ENCODE measurements at places on chromosomes 11 and 22.
A peak's percentile ranks its signal among the peaks of the same experiment; 100 is the strongest.

- no peak for DNase-seq
Observed at GRCh38 chr11:112785149-112785548, 176.1 kb upstream of the NCAM1 start.

DNA sequence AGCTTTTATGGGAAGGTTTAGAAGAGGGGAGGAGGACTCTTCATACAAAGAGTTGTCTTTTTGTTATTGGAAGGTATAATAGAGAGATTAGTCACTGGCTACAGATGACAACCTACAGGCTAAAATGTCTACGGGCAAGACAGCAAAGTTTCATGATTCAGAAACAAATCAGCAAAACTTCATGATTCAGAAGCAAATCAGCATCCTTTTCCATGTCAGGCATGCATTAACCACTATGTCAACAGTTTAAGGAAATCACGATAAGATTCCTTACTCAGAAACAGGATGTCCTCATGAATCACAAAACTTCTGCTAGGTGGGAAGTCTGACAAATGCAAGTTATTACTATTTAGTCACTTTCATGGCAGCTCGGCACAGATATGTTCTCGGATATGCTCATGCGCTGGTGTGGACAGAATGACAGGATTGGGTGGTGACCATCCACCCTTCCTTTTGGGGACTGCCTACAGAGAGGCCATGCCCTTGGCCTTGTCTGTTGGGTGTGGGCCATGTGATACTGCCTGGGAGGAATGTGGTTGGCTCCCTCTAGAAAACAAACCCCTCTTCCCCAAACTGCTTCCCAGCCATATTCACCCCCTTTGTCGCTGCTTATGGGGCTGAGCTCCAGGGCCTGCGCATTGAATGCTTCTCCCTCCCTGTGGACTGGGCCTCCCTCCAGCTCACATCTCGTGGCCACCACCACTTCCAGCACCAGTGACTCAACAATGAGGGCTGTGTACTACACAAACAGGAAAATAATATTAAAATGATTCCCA is 10.1 kb downstream of the C11orf91 start:
- DNase-seq, result no peak

DNA sequence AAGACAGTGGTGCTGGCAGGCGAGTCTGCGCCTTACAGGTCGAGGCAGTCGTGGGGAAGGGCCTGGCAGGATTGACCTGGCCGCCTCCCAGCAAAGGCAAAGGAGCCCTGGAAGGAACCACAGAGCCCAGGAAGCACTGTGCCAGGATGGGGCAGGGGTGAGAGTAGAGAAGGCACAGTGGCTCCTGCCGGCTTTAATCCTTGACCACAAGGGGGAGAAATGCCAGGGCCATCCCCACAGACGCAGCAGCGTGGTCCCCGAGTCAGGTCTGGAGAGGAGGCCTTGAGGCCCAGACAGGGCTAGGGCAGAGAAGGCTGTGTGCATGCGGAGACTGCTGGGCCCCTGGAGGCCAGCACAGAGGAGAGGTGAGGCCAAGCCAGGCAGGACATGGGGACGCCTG is 9.9 kb upstream of the NDUFS8 start:
- peak; percentile 81 for DNase-seq

DNA sequence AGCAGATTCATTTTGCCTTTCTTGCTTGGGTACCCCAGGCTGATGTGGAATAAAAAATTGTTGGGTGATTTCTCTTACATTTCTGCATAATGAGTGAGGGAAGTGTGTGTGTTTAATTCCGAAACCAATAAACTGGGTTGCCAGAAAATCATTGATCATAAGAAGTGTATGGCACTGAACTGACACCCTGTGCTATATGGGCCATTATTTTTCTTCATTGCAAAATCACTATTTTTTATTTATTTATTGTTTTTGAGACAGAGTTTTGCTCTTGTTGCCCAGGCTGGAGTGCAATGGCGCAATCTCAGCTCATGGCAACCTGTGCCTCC is 14.6 kb upstream of the HIKESHI start:
- DNase-seq, result no peak

- DNase-seq, result peak; percentile 78
Observed at GRCh38 chr22:38872831-38873248, 824 bp upstream of the CBX6 start.

GRCh38 chr22:48896766-48897644 is 930.7 kb downstream of the BRD1 start:
- DNase-seq, result no peak

GRCh38 chr11:35663408-35663702 is 780 bp downstream of the TRIM44 start:
- no peak for DNase-seq

GRCh38 chr11:60056349-60056969 is at the start of gene MS4A3:
MS4A3 (plus strand) TSS chr11:60056665; CDS start chr11:60061161, 4,496 bp downstream.
- DNase-seq, result no peak

DNA sequence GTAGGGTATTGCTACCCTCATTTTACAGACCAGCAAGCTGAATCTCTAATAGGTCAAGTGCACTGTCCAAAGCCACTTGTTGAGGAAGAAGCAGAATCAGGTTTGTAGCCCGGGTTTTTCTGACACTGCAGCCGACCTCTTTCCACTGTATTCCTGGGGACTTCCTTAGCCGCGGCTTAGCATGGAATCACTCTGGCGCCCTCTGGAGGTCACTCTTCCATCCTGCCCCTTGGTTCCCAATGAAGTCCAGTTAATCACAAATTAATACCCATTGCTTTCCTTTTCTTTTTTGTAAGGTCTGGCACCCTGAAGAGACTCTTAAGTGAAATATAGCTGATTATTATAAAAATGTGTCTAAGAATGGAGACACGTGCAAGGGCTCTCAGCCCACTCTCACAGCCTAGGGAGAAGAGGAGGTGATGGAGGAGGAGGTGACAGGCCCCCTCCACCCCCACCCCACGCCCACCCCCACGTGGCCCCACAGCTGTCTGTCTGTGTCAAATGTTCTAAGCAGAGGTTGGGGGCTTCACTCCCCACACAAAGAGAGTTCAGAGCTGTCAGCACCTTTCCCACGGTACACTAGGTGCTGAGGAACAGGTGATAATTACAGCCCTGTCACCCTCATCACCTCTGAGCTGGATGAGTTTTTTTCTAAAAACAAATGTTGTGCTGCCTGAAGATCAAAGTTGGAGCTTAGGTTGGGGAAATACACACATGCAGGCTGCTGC is 57.7 kb upstream of the DRD2 start:
- DNase-seq, result peak; percentile 81

GRCh38 chr11:129249351-129249750 is 57.2 kb upstream of the ARHGAP32 start:
- DNase-seq, result no peak

DNA sequence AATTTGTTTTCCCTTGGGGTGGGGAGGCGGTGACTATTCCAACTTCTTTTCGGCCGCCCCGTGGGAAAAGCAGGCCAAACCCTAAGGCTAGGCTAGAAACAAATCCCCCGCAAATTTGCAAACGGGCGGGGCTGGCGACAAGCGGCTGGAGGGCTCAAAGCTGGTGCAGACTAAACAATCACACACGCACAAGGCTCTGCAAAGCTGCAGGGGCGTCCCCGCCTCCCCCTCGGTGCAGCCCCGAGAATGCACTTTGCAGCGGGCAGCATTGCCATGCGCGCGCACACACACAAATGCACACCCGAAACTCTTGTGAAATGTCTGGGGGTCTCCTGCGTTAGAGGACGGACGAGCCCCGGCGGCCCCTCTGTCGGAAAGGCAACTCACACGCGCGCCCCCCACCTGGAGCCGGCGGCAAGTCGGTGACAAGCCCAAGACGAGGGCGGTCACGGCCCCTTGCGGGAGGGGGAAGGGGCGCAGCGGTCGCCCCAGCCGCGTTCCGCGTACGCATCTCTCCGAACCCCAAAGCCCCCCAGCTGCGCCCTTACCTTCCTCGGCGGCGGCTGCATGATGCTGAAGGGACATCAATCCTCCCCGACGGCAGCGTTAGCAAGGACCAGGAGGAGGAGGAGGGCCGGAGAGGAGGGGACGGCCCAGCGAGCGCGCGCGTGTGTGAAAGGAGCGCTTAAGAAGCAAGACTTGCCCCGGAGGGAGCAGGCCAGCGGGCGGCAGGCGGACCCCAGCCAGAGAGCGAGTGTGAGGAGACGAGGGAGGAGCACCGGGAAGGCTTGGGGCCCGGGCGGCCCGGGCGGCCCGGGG is 600 bp downstream of the FCHSD2 start:
- DNase-seq, result peak; percentile 63

DNA sequence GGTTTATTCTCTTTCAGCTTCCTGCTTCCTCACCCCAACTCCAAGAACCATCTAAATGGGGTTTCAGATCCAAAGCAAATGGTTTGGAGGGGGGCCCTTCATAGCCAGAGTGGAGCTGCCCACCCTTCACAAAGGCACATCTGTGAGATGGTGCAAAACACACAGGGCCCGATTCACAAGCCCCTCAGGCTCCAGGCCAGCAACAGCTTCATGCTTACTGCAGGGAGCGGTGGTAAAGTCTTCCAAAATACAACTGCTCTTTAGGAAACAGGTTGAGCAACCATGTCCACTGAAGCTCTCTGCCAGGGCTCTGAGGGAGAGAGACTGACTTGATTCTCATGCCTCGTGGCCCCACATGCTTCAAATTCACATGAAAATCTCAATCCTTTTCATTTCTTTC is 213.0 kb upstream of the NARS2 start:
- DNase-seq, result no peak

DNA sequence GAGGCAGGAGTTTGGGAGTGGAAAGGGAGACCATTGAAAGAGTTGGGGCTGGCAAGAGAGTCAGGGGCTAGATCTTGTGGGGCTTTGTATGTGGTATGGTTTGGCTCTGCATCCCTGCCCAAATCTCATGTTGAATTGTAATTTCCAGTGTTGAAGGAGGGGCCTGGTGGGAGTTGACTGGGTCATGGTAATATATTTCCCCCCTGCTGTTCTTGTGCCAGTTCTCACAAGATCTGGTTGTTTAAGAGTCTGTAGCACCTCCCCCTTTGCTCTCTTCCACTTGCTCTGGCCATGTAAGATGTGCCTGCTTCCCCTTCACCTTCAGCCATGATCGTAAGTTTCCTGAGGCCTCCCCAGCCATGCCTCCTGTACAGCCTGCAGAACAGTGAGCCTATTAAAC is 10.1 kb upstream of the RAB3IL1 start:
- no peak for DNase-seq

DNA sequence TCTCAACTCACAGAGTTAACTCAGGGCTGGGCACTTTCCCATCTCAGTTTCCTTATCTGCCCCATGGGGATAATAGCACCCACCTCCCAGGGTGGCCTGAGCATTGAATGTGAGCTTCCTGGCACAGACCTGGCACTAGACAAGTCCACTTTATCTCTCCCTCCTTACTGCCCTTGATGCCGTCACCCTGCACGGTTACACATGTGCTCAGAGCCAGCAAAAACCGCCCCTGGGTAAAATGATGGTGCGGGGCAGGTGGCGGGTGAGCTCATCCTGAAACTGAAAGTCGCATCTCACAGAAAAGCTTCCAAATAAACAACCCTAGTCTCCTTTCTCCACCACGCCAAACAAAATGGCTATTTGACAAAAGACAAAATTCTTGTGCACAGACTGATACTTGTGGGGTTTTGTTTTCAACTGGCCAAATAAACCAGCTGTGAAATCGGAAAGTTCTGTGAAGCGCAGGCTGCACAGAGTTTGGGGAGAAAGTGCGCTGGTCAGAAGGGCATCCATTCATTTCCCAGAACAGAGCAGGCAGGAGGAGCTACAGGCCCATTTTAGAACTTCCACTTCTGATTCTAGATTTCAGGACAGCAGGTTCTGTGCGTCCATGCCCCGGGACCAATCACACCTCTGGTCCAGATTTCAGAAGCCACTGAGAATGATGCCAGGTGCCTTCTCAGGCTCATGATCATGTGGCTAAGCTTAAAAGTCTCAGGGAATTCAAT is 138.1 kb downstream of the SHANK2 start:
- no peak for DNase-seq

DNA sequence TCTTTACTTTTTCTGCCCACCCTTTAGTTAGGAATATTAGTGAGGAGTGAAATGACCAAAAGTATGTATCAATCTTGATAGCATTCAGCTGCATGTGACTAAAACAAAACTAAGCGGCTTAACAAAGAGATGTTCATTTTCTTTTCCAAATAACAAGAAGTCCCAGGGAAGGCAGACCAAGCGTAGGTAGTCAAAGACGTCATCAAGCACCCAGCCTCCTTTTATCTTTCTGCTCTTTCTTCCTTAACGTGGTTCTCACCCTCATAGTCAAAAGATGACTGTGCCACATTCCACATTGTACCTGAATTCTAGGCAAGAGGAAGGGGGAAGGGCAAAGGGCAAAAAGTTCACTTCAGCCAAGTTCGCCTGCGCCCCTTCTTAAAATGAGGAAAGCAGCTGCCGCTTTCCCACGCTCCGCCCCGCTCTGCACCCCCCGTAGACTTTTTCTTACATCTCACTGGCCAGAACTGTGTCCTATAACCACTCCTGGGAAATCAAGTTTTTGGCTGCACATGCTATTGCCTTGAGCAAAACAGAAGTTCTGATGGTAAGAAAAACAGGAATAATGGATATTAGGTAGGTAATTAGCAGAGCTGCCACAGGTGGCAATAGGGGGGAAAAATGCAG is 14.6 kb upstream of the PGM2L1 start:
- DNase-seq, result no peak

DNA sequence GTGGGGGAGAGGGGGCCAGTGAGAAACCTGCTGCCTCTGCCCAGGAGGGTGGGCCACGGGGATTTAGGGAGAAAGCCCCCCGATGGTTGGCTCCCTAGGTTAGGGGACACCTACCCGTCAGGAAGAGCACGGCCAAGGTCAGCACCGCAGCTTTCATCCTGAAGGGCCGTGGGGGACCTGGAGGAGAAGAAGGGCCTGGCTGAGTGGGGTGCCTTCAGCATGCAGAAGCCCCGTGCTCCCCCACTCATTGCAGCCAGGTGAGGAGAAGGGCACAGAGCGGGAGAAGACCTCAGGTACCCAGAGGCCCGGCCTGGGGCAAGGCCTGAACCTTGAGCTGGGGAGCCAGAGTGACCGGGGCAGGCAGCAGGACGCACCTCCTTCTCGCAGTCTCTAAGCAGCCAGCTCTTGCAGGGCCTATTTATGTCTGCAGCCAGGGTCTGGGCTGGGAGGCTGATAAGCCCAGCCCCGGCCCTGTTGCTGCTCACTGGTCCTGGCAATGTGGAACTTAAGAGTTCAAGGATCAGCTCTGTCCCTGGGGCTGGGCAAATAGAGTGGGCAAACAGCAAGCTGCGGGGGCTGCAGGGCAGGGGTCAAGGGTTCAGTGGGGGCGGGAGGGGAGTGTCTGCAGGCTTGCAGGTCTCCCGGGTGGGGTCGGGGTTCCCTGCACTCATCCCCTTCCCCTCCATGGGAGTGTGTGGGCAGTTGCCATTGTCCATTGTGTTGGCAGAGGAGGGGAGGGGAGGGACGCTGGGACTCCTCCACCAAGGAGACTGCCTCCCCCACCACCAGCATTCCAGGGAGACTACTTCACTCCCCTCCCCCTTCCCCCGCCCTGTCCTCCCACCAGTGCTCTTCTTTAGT is at the start of gene APOA1:
APOA1 (minus strand) TSS at position 392 of the 861 bp plus-strand sequence; CDS start at position 157, 235 bp downstream.
- DNase-seq, result peak; percentile 66

GRCh38 chr11:68503792-68504191 is 43.2 kb downstream of the PPP6R3 start:
- DNase-seq, result no peak

DNA sequence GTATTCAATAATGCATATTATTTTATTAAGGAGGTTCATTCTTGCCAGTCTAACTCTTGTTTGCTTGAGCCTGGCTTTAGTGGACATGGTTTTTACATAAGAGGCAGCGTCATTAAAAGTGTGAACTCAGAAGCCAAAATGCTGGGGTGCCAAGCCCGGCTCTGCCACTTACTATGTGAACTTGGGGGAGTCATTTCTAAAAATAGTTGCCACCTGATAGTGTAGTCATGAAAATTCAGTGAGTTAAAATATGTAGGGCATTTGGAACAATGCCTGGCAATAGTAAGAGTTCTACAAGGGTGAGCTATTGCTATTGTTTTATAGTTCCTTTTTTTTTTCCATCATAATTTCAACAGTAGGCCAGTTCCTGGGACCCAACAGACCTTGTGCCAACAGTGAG is 49.9 kb downstream of the TENM4 start:
- DNase-seq, result no peak

GRCh38 chr11:126317756-126318573 is 14.1 kb downstream of the DCPS start:
- DNase-seq, result no peak
